NCI-H1694 (cell line): ENCODE measurements at places on chromosomes 1 and 21.

DNA sequence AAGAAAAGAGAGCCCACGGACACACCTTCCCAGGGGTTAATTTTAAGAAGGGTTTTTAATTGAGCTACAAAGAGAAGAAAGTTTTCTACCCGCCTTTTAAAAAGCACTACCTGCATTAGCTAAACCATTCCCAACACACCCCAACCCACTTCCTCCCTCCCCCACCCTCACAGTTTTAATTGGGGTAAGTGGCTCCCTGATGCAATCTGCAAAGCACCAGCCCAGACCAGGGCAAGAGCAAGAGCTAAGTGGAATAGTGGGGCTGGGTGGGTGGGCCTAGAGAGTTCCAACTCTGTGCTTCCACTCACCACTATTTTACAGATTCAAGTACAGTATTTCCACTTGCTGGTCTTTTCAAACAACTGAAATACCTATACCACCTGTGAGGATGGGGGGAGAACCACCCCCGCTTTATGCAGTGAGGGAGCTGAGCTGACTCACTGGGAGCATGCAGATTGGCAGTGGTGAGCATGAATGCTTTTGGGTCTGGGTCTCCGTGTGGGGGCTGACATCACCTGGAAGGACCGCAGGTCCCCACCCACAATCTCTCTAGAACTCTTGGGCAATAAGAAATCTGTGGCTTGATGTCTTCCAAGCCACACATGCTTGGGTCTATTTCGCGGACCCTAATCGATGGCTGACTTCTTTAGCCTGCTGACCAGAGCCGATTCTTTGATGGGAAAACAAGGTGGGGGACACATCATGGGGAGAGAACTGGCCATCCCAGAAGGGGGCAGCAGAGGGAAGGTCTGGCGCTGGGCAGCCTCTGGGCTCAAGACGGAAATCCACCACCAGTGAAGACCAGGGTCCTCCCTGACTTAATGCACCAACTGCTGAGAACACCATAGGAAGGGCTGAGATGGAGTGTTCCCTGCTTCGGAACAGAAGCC is 95.5 kb downstream of the SSBP3 start:
- DNase-seq = no peak

- DNase-seq = no peak
Observed at GRCh38 chr1:15324869-15325335, 77.9 kb downstream of the FHAD1 start.

GRCh38 chr1:203601716-203602309 is 24.8 kb upstream of the ATP2B4 start:
- DNase-seq = no peak

DNA sequence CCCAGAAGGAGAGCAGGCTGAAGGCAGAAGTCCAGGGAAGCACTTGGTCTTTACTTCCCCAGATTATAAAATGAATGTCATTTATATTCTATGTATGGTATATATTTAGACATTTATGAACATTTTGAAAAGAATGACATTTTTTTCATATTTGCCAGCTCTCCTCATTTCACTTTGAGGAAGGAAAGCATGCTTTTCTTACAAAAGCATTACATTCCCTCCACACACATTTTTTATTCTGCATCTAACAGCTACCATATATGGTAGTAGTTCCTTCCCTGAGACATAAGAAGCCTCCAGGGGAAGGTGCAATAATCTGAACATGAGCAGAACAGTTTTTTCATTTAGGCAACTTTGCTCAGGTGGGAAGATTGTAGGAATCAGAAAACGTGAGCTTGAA is 94.0 kb downstream of the LRRC7 start:
- DNase-seq = no peak

DNA sequence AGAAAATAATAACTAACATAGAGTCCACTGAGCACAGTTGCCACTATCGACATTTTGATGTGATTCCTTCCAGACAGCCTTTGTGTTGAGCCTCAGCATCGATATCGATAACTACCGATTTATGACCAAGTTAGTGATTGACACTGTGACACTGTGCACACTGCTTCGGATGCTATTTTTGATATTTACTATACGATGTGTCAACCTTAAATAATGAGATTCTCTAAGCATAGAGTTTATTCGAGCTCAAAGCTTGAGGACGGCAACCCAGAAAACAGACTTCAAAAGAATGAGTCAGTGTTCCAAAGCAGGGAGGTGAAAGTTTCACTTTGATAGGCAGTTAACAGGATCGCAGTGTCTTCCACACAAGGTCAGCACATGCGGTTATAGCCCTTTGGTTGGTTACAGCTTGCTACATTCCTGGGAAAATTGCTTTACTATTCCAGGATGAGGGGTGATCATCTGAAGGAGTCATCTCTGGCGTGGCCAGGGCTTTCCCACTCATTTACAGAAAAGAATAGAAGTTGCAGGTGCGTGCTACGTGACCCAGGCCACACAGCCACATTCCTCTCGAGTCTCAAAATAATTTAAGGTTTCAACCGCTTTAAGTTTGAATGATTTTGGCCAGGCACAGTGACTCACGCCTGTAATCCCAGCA is 53.6 kb upstream of the EFHD2 start:
- DNase-seq = no peak

- no peak for DNase-seq
Observed at GRCh38 chr1:113808450-113809195, 3.7 kb downstream of the RSBN1 start.

DNA sequence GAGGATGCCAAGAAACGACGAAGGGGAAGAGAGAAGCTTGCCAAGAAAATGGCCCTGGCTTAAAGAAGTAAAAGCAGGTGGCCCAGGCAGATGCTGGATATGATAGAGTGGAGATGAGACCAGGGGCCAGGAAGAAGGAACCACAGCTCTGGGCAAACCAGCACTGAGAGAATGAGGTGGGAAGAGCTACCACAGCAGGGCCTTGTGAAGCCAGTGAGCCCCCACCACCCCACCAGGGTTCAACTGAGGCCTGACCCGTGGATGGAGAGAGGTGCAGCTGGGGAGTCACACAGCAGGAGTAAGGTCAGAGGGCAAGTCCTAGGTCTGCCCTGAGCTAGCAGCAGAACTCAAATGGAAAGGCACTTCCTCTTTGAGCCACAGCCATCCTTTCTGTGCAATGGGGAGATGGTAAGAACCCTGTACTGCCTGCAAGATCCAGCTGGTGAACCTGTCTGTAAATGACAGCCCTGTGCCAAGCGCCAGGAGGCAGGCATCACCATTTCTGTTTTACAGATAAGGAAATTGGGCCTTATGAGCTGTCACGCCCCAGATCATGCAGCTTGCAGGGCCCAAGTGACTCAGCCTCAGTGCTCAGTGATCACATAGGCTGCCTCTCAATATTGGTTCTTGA is 8.5 kb downstream of the SH3BGRL3 start:
- DNase-seq = no peak
